Fibroblast of skin of left biceps (primary cell): ENCODE measurements at places on chromosomes 11 and 22.
A peak's percentile ranks its signal among the peaks of the same experiment; 100 is the strongest.

DNA sequence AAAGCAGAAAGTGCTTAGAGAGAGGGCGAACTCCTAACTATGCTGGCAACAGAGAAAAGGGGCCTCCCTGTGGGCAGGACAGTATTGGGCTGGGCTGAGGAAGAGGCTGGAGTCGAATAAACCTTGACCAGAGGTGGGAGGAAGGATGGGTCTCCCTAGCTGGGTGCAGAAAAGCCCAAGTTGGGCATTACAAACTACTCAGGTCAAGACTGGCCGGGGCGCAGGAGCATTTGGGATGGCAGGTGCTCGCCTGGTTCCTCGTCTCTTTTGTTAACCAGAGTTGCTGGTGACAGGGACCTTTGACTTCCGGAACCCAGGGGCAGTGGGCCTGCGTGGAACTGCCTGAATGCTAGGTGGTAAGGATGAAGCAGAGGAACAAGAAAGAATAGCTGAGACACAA lies 80.3 kb upstream of the SHISAL1 start:
- no peak for DNase-seq

DNA sequence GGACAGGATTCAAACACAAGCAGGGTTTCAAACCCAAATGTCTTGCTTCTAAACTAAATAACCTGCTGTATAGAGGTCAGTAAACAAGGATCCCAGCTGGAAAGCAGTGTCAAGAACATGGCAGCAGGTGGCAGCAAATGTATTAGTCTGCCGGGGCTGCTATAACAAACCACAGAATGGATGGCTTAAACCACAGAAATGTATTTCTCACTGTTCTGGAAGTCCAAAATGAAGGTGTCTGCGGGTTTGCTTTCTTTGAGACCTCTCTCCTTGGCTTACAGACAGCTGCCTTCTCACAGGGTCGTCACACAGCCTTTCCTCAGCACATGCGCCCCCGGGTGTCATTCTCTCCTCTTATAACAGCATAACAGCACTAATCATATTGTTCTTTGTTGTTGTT lies 65.1 kb upstream of the LRRC55 start:
- DNase-seq, result no peak

DNA sequence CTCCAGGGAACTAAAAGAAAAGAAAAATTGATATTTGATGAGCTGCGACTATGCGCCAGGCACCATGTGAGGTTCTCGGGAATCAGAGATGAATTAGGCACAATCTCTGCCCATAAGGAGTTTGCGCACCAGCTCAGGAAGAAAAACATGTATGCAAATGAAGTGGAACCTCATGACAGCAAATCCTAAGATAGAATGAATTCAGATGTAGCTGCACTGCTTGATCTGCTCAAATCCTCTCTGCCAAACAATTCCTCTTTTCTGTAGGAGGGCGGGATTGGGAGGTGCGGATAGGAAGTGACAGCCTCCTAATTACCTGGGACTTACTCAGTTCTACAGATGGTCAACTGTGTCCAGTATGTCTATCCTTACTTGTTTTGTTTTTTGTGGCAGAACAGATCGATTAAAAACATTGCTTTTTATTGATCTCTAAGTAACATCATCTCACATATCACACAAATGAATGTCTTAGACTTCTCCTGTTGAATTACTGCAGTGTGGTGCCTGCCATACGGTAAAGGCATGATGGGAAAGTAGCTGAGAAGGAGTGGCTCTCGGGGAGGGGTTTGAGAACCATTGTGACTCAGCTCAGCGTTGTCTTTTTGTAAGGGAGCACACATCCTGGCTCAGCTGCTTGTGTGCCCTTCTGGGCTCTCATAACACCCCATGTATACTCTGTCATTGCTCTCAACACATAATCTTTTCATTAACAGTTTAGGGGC lies 13.9 kb downstream of the CRTAM start:
- no peak for DNase-seq

DNA sequence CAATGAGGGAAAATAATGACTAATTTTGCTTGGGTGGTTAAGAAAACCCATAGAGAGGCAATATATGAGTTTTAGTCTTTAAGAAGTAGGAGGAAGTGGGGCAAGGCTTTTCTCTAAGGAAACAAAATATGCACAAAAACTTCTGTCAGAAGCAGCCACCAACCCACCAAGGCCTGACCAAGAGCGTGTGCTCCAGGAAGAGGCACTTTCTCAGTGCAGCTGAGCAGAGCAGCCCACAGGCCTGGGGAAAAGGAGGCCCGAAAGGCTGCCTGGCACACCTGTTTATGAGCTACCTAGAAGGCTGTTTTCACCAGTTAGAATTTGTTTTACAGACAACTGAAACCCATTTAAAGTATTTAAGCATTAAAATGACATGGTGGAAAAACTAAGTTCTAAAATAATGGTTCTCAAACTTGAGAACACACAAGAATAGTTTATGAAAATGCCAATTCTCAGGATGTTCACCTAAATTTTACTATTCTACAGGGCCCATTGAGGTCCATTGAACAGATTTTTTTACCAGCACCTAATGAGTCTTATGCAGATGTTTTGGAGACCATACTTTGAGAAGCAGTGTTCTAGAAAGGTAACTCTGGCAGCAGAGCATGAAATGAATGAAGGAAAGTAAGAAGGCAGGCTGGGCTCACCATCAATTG lies 160.5 kb upstream of the DDI1 start:
- no peak for DNase-seq

- no peak for DNase-seq
These were observed 679.3 kb upstream of the CCDC179 start for GRCh38 chr11:23539556-23539955.

GRCh38 chr22:37487571-37487970 lies 1.4 kb upstream of the MFNG start:
- DNase-seq, result no peak

DNA sequence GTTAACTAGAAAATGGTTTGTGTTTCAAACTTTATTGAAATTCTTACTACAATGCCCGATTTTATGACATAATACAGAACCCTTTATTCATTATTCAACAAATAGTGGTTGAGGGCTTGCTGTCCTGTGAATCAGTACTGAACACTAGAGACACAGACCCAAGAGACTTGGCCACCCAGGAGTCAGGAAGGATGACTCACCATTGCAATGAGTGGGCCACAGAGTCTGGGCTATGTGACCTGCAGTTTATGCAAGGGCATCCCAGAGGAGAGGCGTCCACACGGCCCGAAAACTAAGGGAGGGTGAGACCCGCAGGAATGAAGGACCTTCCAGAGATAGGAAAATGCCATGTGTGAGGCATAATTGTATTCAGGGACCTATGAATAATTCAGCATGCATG lies 143.8 kb upstream of the DDI1 start:
- no peak for DNase-seq

DNA sequence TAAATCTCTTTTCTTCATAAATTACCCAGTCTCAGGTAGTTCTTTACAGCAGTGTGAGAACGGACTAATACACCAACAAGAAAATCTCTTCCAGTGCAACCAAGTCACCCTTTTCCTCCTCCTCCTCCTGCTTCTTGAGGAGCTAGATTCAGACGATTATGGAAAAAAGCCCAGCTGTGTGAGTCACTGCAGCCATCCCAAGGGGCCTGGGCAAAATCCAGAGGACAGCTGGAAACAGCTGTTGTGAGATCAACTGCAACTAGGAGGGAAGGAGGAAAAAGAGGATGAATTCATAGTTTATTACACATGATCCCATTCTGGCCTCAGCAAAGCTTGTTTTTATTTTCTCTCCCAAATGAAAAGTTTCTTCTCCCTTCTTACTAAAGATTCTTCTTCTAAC lies 32.9 kb downstream of the RBFOX2 start:
- DNase-seq, result peak; percentile 94

DNA sequence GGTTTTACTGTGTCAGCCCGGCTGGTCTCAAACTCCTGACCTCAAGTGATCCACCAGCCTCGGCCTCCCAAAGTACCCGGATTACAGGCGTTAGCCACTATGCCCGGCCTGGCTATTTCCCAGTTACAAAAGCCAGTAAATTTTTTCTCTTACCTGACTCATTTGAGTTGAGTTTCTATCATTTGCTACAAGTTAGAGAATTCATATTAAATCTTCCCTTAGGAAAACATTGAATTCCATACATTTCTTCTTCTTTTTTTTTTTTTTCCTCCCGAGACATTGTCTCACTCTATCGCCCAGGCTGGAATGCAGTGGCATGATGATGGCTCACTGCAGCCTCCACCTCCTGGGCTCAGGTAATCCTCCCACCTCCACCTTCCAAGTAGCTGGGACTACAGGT lies 26.0 kb downstream of the CHEK2 start:
- DNase-seq, result no peak

DNA sequence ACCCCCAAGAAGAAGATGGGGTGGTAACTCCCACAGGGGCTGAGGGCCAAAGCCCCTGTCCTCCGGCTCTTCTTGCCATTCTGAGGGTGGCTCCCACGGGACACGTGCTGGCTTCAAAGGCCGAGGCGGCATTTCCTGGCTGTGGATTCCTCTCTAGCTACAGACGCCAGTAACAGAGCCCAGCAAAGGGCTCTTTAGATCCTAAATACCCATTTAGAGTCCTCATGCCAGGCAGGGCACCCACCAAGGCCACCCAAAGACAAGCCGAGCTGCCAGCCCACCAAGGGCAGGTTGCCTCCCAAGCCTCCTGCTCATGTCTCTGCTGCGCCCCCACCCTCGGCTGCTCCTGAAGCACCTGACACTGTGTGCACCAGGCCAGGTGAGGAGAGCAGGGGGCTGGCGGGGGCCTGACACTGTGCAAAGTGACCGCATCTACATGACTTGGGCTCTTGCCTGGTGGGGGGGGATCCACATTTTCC lies 5.7 kb downstream of the LRFN4 start:
- DNase-seq, result no peak

DNA sequence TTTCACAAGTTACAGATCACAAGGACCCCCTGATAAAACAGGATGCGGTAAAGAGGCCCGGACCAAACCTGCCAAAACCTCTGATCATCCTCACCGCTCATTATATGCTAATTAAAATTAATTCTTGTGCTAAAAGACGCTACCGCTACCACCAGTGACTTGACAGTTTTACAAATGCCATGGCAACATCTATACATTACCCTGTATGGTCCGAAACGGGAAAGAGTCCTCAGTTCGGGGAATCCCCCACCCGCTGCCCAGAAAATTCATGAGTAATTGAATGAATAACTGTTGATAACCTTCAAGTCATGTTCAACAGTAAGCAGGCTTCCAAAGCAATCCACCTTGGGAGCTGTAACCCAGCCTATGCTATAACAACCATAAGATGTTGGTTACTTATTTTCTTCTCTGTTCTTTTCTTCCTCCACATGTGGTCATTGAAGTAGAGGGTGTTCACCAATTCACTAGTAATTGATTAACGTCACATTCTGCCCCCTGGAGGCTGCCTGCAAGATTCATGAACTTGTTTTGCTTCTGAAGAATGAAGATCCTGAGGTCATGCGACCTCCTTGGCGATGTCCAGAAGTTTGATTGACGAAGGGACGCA lies 20.6 kb downstream of the APOBEC3H start:
- DNase-seq, result peak; percentile 7

GRCh38 chr11:27460158-27460978 lies 12.2 kb downstream of the LGR4 start:
- no peak for DNase-seq

GRCh38 chr11:85682330-85683305 lies 3.4 kb downstream of the CCDC89 start:
- DNase-seq, result no peak

DNA sequence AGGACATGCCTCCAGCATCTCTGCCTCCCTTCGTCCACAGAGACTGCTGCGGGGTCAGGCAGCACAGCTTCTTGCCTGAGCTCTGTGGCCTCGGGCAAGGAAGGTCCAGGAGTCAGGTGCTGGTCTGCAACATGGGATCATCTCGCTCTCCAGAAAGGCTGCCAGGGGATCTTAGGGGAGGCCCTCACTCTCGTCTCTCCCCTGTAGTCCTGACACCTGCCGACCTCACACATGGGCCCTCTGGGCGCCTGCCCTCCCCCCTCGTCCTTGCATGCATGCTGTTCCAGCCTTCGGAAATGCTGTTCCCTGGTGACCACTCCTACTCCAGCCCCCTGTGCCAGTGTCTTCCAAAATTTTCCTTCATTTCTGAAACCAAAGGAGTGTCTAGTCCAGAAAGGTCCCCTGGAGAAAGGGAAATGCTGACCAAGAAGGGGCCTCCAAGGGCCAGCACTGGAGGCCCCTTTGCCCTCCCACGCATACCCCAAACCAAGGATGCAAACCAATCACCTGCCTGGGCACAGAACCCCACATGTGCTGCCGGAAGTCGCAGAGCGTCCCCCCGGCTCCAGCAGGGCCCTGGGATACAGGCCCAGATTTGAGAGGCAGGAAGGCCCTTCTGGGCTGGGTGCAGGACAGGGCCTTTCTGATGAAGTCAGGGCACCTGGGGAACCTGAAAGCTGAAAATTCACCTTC lies 41.0 kb downstream of the IGF2 start:
- DNase-seq, result no peak

- DNase-seq, result no peak
These were observed 6.0 kb downstream of the CSNK1E start for GRCh38 chr22:38311323-38311620.

GRCh38 chr11:95985174-95985808 lies 61.4 kb upstream of the MTMR2 start:
- DNase-seq, result no peak

GRCh38 chr11:43802509-43802908 lies 78.1 kb upstream of the ALKBH3 start:
- DNase-seq, result no peak

- no peak for DNase-seq
These were observed 139.6 kb upstream of the MPPED2 start for GRCh38 chr11:30725645-30726195.

DNA sequence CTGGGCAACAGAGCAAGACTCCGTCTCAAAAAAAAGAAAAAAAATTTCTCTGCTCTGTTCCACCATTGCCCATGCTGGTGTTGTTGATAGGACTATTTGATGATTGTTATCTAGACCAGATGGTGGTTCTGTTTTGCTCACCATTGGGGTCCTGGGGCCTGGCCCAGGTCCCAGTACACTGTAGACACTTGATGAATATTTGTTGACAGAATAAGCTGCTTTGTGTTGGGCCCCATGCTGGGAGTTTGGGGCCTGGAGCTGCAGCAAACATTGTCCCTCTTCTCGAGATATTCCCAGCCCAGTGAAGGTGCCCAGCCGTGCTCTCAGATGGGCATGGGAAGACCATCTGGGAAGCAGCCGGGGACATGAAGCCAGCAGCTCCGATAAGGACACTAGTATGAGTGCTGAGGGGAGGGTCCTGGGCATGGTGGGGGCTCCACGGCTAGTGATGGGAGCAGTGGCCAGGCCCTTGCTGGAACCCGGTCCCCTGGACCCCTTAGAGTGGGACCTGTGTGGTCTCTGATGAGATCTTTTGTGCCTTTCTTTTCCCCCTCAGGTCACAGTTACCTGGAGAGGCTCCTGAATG lies 13.6 kb downstream of the INCENP start:
- no peak for DNase-seq
